Lower lobe of right lung (tissue), 2 donors: ENCODE measurements at places on chromosomes 16 and 17. TPM values are rescaled to one million over a fixed set of nuclear protein-coding genes. Genes with fewer than 3 reads are reported as not detected.

Gene CTRB2
- total RNA-seq, result 0.44 TPM

Gene TBC1D26
- total RNA-seq, result not detected

Gene KCNH4
- 0.09 TPM for total RNA-seq

Gene TMEM238L
- total RNA-seq, result not detected

Gene ABCC6
- total RNA-seq, result 40.5 TPM

Gene SOCS1
- 17.8 TPM for total RNA-seq

Gene BOLA2B
- 51.7 TPM for total RNA-seq

Gene CDK5R1
- 1.3 TPM for total RNA-seq

Gene SEZ6L2
- total RNA-seq, result 10.7 TPM

Gene HP
- 66.8 TPM for total RNA-seq

Gene CCL22
- total RNA-seq, result 2.0 TPM

Gene COX6A2
- total RNA-seq, result not detected

Gene RAB37
- total RNA-seq, result 7.4 TPM

Gene RARA
- total RNA-seq, result 82.6 TPM

Gene SRCIN1
- total RNA-seq, result 6.6 TPM

Gene SRR
- total RNA-seq, result 12.2 TPM

Gene ALOX15B
- 53.5 TPM for total RNA-seq

Gene HIC1
- total RNA-seq, result 20.6 TPM

Gene TCAP
- total RNA-seq, result 3.7 TPM

Gene CORO6
- total RNA-seq, result 6.6 TPM

Gene MOSMO
- total RNA-seq, result 15.4 TPM
